ENCODE measurements at places on chromosomes 1 and 21.

DNA sequence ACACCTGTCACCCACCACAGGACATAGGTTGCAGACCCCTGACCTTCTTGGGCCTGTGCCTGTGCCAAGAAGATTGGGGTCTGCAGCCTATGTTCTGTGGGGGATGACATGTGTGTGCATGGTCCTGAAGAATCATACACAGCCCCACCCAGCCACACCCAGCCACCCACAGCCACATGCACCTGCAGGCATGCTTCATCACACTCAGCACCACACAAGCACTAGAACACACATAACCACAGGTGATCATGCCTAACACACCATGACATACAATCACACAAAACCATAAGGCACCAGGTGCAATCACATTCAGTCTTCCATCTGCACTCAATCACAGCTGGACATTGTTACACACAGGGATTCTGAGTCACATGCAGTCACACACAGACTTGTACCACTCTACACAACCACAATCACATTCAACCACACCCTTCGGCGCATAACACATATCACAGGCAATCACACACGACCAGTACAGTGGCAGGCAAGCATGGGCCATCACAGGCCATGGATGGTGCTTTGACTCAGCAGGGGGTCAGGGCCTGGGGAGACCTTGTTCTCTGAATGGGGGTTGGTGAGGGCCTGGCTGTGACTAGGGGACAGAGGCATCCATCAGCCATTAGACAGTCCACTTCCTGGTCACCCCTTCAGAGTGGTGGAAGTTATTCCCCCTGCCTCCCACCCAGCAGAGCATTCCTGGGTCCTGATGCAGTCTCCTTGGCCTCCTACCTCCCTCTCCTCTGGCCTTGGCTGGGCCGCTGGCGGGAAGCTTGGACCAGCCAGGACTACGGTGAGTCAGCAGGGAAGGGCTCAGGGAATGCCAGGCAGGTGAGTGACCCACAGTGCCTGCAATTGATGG, 44.3 kb upstream of the EPS8L3 start:
- DNase-seq, result no peak

DNA sequence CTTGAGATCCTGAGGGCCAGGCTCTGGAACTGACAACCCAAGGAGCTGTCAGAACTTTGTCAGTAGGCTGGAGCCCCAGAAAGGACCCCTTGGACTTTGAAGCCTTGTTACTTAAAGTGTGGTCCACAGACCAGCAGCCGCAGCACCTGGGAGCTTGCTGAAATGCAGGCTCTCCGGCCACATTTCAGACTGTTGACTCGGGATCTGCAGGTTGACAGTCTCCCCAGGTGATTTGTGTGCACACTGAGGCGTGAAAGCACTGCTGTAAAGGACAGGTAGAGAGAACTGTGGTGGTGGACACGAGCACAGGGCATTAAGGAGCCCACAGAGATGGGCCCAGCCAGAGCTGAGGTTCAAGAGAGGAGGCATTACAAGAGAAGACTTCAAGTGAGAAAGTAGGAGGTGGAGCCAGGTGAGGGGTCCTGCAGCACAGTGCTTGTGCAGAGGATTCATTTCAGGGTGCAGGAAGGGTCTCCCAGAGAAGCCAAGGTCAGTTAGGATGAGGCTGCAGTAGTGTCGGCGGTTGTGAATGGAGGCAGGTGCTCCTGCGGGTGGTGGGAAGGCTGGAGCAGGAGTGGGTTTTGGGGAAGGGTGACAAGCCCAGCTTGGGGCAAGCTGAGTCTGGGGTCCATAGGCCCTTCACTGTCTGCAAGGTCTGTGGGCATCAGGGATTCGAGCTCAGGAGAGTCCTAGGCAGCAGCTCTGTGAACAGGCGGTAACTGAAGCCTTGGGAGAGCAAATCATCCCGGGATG, 4.6 kb downstream of the HYI start:
- no peak for DNase-seq

- DNase-seq, result no peak
These were observed 131.2 kb downstream of the SLC45A1 start for GRCh38 chr1:8448911-8449661.

GRCh38 chr1:187817782-187818181, 989.0 kb downstream of the PLA2G4A start:
- DNase-seq, result no peak
